ENCODE measurements at places on chromosomes 5 and 9.

DNA sequence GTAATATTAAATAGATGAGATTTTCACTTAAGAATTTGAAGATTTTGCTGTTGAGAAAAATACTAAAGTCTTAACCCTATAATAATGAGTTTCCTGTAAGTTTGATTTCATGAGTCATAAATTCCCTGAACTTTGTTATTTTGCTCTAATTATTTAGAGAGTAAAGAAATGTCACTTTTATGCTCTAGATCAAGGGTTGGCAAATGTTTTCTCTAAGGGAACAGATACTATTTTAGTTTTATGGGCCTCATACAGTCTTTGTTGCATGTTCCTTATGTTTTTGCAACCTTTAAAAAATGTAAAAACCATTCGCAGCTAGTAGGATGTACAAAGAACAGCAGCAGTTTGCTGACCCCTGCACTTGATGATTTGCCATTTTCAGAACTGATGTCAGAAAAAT, 480 bp upstream of the TXNDC8 start:
- no peak overlapping the region for H3K4me3 ChIP-seq
- peaks cover under 1% of the 10 kb centered on the region for H3K27me3 ChIP-seq
- H3K27ac ChIP-seq = no peak overlapping the region
- H3K4me1 ChIP-seq = no peaks in the 10 kb centered on the region
- no peak for DNase-seq
- no peaks in the 10 kb centered on the region for H3K36me3 ChIP-seq

- 0 out of 2 replicates have a peak, but pooled peaks cover 5% of the 10 kb centered on the region for H3K4me1 ChIP-seq
- DNase-seq = no peak
- H3K4me3 ChIP-seq = no peak overlapping the region
- peaks cover 7% of the 10 kb centered on the region for H3K36me3 ChIP-seq
- no peaks in the 10 kb centered on the region for H3K27me3 ChIP-seq
These were observed 41.9 kb downstream of the WDR36 start for GRCh38 chr5:111134087-111134486.

- DNase-seq = no peak
- no peak overlapping the region for H3K4me3 ChIP-seq
- no peak overlapping the region for H3K27ac ChIP-seq
- no peaks in the 10 kb centered on the region for H3K4me1 ChIP-seq
These were observed 390.8 kb downstream of the DTWD2 start for GRCh38 chr5:118597543-118597942.

DNA sequence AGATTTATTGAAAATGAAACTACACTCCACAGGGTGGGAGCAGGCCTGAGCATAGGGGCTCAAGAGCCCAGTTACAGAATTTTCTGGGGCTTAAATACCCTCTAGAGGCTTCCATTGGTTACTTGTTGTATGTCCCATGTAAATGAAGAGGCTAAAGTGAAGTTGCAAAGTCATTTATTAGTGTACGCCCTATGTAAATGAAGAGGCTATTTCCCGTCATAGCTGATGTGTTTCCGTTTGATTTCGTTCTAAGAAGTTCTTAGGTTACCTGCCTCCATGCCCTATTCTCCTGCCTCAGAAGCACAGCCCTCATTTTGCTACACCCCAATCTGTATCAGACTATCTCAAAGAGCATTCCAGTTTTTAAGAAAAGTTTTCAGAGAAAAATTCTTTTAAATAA, 107.0 kb upstream of the SLC12A2 start:
- H3K36me3 ChIP-seq = no peaks in the 10 kb centered on the region
- no peaks in the 10 kb centered on the region for H3K27me3 ChIP-seq
- H3K27ac ChIP-seq = no peak overlapping the region
- no peaks in the 10 kb centered on the region for H3K4me1 ChIP-seq

- DNase-seq = no peak
- peaks cover 10% of the 10 kb centered on the region for H3K4me1 ChIP-seq
- no peaks in the 10 kb centered on the region for H3K27me3 ChIP-seq
These were observed 37.7 kb upstream of the STXBP1 start for GRCh38 chr9:127574072-127574993.

GRCh38 chr5:178063277-178063676, 50.1 kb upstream of the N4BP3 start:
- H3K4me3 ChIP-seq = no peak overlapping the region
- no peaks in the 10 kb centered on the region for H3K36me3 ChIP-seq
- no peak for DNase-seq
- no peak overlapping the region for H3K27ac ChIP-seq
- peaks cover 6% of the 10 kb centered on the region for H3K27me3 ChIP-seq

- H3K36me3 ChIP-seq = no peaks in the 10 kb centered on the region
- H3K27ac ChIP-seq = no peak overlapping the region
- no peaks in the 10 kb centered on the region for H3K27me3 ChIP-seq
- H3K4me3 ChIP-seq = no peak overlapping the region
- no peak for DNase-seq
These were observed 871.4 kb downstream of the MAT2B start for GRCh38 chr5:164376843-164377242.

DNA sequence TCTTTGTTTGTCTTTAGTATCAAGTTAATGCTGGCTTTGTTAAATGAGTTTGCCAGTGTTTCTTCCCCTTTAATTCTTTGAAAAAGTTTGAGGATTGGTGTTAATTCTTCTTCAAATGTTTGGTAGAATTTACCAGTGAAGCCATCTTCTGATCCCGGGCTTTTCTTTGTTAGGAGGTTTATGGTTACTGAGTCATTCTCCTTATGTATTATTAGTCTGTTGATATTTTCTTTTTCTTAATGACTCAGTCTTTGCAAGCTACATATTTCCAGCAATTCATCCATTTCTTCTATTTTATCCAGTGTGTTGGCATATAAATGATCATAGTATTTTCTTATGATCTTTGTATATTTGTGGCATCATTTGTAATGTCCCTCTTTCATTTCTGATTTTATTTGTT, 74.5 kb upstream of the SPINK5 start:
- H3K4me1 ChIP-seq = no peaks in the 10 kb centered on the region
- DNase-seq = no peak
- H3K36me3 ChIP-seq = no peaks in the 10 kb centered on the region
- no peak overlapping the region for H3K4me3 ChIP-seq
- no peaks in the 10 kb centered on the region for H3K27me3 ChIP-seq

- H3K4me1 ChIP-seq = no peaks in the 10 kb centered on the region
- H3K27me3 ChIP-seq = no peaks in the 10 kb centered on the region
- no peak overlapping the region for H3K27ac ChIP-seq
- H3K4me3 ChIP-seq = no peak overlapping the region
- DNase-seq = no peak
These were observed 56.7 kb downstream of the ARHGAP26 start for GRCh38 chr5:142826741-142827492.

- no peak overlapping the region for H3K27ac ChIP-seq
- H3K4me1 ChIP-seq = no peaks in the 10 kb centered on the region
- H3K27me3 ChIP-seq = no peaks in the 10 kb centered on the region
- H3K4me3 ChIP-seq = no peak overlapping the region
- H3K36me3 ChIP-seq = no peaks in the 10 kb centered on the region
These were observed 86.1 kb upstream of the LRRTM2 start for GRCh38 chr5:138961221-138961620.

DNA sequence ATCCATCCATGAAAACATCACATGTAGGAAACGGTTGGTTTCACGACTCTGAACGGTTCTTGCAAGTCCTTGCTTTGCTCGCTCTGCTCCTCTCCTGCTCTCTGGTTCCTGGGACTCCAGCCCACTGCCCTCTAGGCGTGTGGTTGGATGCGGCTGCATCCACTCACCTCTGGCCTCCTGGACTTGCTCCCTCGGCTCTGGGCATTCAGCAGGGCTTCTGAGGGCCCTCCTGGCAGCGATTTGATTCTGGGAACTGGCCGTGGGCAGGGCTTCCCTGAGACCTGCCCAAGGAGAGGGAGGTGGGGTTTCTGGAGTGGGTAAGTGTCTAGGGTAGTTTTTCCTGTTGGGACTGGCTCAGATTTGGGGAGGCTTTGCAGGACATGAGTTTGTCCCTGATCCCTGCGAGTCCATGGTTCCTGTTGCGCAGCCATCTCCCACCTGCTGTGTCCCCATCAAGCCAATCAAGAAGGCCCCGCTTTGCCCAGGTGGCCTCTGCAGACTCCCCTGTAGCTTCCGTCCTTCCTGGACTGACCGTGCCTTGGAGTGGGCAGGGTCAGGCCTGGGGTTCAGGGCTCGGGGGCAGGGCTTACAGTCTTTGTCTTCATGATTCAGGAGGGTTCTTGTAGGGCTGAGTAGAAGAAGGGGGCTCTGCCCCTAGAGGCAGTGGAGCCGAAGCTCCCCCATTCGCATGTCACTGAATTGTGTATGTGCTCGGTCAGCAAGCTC, 192.3 kb downstream of the CACNA1B start:
- no peaks in the 10 kb centered on the region for H3K27me3 ChIP-seq
- no peak overlapping the region for H3K4me3 ChIP-seq

DNA sequence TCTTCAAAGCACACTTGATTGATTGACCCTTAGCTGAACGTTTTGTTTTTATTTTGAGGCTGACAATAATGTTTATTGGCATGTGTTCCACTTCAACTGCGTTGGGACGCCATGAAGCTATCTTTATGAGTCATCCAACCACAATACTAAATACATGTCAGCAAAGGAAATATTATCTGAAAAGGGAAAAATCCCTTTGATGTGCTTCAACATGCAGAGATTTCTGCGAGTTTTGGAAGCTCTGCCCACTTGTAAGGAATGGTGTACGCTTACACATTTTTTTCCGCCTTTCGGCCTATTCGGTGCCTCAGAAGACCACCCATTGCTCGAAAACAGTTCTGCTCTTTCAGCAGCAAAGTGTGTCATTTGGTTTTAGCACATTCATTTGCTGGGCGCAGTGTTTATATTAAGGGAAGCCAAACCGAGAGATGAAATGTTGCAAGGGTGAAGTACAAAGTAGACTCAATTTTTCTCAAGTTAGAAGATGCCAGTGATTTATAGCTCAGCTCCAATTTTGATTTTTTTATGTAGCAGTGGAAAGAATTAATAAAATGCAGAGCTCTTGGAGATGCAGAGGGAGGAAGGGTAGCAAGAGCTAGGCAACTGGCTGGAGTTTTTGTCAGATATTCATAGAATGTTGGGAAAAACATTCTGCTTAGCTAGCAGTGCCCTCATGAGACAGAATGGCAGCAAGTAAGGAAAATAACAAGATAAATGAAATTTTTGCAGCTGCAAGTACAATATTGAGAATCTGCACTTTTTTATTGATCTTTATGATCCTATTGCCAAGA, 68.9 kb downstream of the PRDM6 start:
- H3K27me3 ChIP-seq = no peaks in the 10 kb centered on the region
- no peaks in the 10 kb centered on the region for H3K36me3 ChIP-seq

GRCh38 chr9:72415163-72415562, 50.2 kb upstream of the ZFAND5 start:
- H3K27ac ChIP-seq = no peak overlapping the region
- no peak for DNase-seq
- H3K27me3 ChIP-seq = no peaks in the 10 kb centered on the region
- no peak overlapping the region for H3K4me3 ChIP-seq
- no peaks in the 10 kb centered on the region for H3K4me1 ChIP-seq

DNA sequence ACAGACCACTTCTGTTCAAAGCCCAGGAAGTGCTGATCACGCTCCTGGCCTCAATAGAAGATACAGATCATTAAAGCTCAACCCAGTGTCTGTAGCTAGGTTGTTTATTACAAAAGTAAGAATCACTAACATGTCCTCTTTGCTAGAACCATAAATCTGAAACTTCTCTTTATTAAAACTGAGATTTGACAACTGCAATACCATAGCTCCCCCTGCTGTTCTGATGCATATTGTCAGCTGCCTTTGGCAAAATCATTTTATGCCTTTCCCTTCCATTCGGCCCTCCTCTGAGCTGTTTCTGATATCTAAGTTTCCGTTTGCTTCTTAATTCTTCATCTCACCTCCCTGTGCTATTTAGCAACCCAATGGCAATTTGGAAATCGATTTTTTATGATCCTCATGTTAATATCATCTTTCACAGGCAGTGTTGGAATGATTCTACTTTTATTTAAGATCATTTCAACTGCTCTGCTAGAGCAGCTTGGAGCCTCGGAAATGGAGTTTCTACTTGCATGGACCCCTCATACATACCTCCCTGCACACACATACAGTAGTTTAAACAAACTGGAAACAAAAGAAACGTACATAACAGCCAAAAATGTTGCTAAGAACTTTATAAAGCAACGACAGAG, 998.8 kb downstream of the MAT2B start:
- no peaks in the 10 kb centered on the region for H3K4me1 ChIP-seq
- H3K4me3 ChIP-seq = no peak overlapping the region
- no peaks in the 10 kb centered on the region for H3K27me3 ChIP-seq
- no peak overlapping the region for H3K27ac ChIP-seq
- peak; percentile 31 for DNase-seq
- no peaks in the 10 kb centered on the region for H3K36me3 ChIP-seq

DNA sequence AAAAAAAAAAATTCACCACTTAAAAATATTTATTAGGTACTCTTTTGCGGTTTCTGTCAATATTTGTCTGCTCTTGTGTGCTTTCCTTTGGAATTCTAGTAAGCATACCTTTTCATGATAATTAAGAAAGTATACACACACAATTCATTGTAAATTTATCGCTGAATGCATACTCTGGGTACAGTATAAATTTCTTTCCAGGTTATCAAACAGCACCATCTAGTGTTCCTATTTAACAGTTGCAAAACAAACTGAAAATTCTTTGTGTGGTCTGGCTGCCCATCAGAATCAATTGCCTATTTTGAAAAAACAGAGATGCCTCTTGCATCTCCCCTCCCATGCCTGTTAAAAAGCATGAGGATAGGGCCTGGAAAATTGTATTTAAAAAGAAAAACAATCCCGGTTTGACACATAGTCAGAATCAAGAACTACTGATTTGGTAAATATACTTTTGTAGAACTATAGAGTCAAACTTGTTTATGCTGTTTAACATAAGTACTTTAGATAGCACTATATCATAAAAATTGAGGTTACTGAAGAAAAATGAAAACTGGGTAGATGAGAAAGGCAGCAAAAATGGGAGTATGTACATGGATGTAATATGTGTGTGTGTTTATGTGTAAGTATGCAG, 16.2 kb downstream of the PGGT1B start:
- H3K27ac ChIP-seq = no peak overlapping the region
- H3K4me3 ChIP-seq = no peak overlapping the region
- no peaks in the 10 kb centered on the region for H3K27me3 ChIP-seq

DNA sequence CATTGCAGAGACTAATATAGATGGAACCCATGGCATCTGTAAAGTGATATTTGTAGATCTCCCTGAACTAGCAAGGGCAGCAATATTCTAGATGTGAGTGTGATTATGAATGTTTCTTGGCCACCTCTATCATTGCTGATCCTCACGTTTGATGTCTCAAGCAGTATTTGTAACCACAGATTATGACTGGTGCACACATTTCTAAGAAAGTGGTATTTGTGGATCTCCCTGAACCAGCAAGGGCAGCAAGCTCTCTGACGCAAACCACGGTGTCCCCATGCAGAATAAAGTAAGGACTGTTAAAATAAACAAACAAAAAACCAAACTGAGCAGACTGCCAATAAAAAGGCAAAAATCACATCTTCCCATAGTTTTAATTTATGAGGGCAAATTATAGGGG, 301.3 kb downstream of the CSNK1G3 start:
- no peak overlapping the region for H3K4me3 ChIP-seq
- H3K36me3 ChIP-seq = no peaks in the 10 kb centered on the region
- peaks cover 35% of the 10 kb centered on the region for H3K4me1 ChIP-seq
- H3K27me3 ChIP-seq = no peaks in the 10 kb centered on the region
- DNase-seq = no peak
- H3K27ac ChIP-seq = no peak overlapping the region

GRCh38 chr5:50406877-50407276, 34.2 kb downstream of the EMB start:
- no peak overlapping the region for H3K27ac ChIP-seq
- H3K36me3 ChIP-seq = peaks cover 61% of the 10 kb centered on the region
- no peak overlapping the region for H3K4me3 ChIP-seq
- no peak for DNase-seq
- H3K27me3 ChIP-seq = no peaks in the 10 kb centered on the region
